ENCODE measurements at places on chromosomes 5 and 9.
A peak's percentile ranks its signal among the peaks of the same experiment; 100 is the strongest.

GRCh38 chr5:160938532-160938931 lies 86.5 kb upstream of the ATP10B start:
- DNase-seq, result no peak

DNA sequence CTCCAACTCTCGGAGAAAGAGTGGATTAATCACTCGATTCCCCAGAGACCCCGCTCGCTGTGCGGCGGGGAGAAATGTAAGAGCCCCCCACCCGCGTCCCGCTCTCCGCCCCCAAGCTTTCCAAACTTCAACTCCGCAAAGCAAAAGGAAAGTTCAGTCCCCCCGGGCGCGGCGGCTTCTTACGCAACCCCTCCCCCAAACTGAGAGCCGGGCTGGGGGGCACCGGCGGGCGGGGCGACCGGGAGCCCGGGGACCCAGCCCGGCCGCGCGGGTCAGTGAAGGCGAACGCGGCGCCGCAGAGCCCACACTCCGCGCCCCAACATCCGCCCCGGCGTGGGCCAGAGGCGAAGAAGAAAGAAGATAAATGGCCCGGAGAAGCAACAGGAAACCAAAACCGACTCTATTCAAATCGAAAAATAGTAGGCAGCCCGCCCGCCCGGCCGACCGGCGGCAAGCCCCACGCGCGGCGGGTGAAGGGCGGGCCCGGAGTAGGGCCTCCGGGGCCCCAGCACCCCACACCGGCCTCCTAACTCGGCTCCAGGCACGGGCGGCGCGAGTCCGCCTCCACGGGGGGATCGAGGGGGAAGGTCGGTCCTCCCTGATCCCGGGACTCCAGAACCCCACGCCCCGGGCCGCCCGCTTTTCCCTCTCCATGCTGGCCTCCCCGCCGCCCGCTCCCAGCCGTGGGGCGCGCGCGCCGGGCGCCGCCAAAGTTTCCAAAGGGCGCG lies 720 bp downstream of the NOTCH1 start:
- no peak for DNase-seq

GRCh38 chr5:147098233-147098790 lies 136.5 kb upstream of the STK32A start:
- DNase-seq, result no peak

GRCh38 chr5:20609126-20609525 lies 621.1 kb upstream of the CDH18 start:
- DNase-seq, result no peak

- no peak for DNase-seq
Observed at GRCh38 chr5:115392611-115393010, 96.2 kb upstream of the CCDC112 start.

- DNase-seq, result no peak
Observed at GRCh38 chr9:133301253-133302230, 26.5 kb upstream of the ABO start.

- no peak for DNase-seq
Observed at GRCh38 chr5:177270653-177271052, 32.9 kb downstream of the RAB24 start.

DNA sequence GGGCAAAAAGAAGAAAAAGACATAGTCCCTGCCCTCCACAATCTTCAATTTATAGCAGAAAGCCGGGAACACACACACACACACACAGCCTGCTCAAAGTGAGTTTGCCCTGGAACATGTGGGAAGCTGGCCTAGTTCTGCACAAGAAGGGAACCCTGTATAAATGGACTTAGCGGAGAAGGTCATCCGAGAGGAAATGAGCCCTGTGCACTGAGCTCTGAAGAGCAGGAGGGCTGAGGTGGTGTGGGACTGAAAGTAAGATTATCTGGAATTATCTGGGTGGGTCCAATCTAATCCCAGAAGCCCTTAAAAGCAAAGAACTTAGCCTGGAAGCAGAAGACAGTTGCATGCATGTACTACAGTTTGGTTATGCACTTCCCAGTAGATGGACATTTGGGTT lies 90.0 kb upstream of the CTSV start:
- no peak for DNase-seq

GRCh38 chr5:158552241-158552640 lies 547.5 kb downstream of the EBF1 start:
- no peak for DNase-seq

GRCh38 chr9:18748251-18748701 lies 274.3 kb downstream of the ADAMTSL1 start:
- no peak for DNase-seq

DNA sequence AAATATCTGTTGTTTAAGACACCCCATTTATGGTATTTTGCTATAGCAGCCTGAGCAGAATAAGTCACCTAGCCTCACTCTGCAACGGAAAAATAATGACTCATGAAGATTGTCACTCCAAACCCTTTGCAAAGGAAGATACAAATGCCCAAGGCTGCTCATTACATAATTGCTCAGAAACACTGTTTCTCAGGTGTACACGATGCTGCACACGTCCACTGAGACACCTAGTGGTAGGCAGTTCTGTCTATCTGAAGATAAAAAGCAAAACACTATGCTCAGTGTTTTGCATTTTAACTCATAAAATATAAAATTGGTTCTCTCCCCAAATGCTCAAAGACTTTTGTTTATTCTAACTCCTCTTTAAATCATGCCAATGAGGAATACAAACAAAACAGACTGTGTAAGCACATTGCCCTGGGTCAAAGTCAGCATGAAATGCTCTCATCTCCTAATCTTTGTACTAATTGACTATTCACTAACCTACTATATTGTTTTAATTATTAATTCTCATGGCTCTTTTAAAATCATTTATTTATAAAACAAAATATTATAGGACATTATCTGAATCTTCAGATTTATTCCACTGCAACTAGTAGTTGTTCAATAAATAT lies 7.7 kb upstream of the TSLP start:
- no peak for DNase-seq

DNA sequence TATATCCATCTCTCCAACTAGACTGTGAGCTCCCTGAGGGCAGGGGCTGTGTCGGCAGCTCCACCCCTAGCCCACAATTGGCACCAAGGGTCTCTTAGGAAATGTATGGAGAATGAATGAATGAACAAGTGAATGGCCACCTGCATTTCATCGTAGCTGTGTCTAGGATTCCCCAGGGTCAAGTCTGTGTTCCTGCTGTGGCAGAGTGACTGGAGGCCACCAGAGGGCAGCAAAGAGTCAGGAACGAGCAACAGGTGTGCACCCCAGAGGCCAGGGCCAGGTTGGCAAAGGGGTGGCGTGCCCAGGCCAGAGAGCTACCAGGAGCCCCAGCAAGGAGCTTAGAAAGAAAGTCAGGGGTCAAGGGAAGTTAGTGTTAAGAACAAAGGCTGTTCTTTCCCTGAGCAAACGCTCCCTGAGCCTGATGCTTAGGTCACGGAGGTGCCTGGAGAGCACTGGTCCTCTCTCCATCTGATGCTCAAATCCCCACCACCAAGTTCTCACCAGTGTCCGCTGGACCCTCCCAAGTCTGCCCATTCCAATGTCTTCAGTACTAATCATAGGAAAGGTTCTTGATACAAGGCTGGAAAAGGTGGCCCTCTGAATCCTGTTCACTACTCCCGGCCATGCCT lies 160.7 kb downstream of the PAX5 start:
- peak; percentile 25 for DNase-seq

- DNase-seq, result no peak
Observed at GRCh38 chr5:8848997-8849594, 696.8 kb downstream of the SEMA5A start.

All from NCI-H187 (cell line).